ENCODE measurements at places on chromosomes 3 and 15.

GRCh38 chr15:43412096-43412495, 41.2 kb downstream of the TUBGCP4 start:
- DNase-seq, result no peak

GRCh38 chr15:38154255-38154654, 98.4 kb upstream of the SPRED1 start:
- DNase-seq, result no peak

- no peak for DNase-seq
Measured at GRCh38 chr3:64353226-64353625, 128.0 kb upstream of the PRICKLE2 start.

- no peak for DNase-seq
Measured at GRCh38 chr3:175672119-175672689, 813.1 kb downstream of the NAALADL2 start.

DNA sequence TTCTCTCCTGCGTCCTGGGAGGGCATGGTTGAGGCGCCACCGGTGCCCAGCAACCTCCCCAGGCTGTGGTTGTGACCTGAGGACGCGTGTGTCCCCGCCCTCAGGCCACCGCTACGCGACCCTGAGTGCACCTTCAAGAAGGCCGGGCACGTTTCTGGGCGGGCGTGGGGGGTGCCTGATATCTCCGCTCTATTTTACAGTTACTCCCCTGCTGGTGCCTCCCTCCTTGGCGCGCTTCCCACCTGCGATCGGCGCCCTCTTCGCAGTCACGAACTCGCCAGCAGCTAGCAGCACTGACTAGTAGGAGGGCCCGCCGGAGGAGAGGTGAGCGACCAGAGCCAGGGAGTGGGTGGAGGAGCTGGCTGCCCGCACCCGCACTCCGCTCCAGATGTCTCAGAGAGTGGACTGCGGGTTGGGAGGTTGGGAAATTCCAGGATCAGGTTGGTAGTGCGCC, 43.2 kb upstream of the POLG start:
- no peak for DNase-seq

DNA sequence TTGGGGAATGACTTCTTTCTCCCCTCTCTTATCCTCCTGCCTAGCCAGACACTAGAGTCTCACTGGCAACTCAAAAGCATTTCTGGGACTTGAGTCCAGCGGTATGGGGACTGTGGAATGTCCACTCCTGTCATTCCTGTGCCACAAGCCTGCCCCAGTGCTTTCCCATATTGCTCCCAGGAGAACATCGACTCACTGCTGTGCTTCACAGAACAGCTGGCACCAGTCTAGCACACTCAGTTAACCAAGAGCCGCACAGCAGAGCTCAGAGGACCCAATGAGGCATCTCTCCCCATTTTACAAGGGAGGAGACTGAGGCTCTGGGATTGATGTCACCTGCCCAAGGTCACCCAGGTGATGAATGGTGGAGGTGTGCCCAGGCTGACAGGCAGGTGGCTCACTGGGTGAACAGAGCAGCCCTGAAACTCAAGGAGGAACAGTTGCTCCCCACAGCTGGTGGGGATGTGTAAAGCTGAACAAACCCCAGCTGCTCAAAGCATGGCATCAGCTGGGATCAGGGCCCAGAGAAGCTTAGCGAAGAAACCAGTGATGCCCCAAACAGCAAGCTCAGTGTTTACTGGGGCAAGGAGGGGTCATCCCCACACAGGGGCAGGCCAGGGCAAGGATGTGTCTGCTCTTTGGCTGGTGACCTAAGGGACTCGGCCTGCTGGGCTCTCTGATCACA, 35.4 kb upstream of the DUSP7 start:
- no peak for DNase-seq

DNA sequence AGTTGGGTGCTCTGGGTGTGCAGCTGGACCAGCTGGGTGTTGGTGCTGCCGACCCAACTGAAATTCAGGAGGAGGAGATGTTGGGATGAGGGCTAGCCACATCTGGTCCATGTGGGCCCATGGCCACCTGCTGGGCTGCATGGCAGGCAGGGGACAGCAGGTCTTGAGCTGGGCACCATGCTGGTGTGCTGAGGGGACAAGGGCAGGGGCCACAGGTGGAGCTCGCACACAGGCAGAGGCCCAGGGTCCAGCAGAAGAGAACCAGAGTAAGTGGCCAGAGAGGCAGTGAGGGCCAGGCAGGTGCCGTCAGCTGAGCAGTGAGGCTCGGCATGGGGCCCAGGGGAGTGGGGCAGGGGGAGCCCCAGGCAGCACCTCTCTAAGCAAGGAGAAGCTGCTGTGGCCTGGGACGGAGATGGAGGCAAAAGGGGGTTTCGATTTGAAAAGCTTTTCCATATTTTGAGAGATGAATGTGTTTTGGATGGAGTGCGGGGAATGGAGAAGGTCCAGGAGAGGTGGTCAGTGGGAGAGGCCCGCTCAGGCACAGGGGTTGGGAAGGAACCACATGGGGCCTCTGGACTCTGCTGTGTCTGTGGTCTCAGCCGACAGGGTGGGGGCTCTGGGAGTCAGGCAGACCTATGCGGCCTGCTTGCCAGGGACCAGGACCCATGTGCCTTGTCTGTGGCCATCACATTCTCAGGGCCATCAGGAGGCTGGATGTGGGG, 30.5 kb upstream of the PLXNA1 start:
- DNase-seq, result no peak

DNA sequence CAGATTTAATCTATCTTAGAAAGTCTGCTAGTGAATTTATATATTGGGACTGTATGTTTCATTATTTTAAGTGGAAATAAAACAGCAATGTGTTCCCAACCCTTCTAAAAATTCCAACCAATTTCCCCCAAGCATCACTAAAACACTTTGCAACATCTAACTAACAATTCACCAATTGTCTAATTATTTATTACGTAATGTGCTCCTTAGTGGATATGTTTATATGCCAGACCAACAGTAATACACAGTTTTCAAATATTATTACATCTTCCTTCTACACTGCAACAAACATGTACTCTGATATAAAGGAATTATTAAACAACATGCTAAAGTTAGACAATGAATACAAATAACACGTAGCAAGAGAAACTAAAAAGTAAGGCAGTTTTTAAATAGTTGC, 262.6 kb upstream of the THBS1 start:
- DNase-seq, result no peak

- DNase-seq, result no peak
Measured at GRCh38 chr3:107845380-107846278, 245.2 kb downstream of the CD47 start.

DNA sequence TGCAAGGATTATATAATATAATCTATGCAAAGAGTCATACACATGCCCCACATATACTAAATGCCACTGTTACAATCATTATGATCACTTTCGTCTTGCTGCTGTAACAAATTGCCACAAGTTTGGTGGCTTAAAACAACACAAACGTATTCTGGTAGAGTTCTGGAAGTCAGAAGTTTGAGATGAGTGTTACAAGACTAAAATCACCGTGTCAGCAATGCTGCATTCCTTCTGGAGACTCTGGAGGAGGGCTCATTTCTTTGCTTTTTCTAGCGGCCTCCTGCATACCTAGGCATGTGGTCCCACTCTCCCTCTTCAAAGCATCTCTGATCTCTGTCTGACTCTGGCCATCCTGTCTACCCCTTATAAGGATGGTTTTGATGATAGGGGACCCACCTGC, 1.4 kb upstream of the CCDC174 start:
- DNase-seq, result no peak

- DNase-seq, result no peak
Measured at GRCh38 chr3:148269816-148270215, 427.9 kb upstream of the AGTR1 start.

DNA sequence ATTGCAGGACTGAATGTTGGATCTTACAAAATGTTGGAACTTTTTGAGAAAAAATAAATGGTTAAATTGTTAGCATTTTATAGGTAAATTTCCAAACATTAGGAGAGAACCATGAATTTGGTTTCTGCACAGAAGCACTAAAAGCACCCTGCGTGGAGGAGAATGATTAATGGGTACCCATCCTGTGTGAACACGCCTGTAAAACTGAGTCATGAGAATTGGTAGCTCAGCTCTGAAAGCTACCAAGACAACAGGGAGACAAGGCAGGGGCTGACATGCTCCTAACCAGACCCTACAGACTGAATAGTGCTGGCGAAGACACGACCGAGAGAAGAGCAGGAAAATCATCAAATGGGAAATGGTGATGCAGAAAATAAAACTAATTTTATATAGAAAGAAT, 32.4 kb upstream of the MTMR10 start:
- DNase-seq, result no peak

GRCh38 chr3:169192643-169193042, 470.9 kb downstream of the MECOM start:
- DNase-seq, result no peak

- DNase-seq, result no peak
Measured at GRCh38 chr3:103949693-103950092, 1417.0 kb upstream of the ALCAM start.
